ENCODE measurements at places on chromosomes 11 and 22. TPM values are rescaled to one million over a fixed set of nuclear protein-coding genes. Genes with fewer than 3 reads are reported as not detected.

- no peak for DNase-seq
Observed at GRCh38 chr11:71251761-71252268, 562 bp downstream of the SHANK2 start.

DNA sequence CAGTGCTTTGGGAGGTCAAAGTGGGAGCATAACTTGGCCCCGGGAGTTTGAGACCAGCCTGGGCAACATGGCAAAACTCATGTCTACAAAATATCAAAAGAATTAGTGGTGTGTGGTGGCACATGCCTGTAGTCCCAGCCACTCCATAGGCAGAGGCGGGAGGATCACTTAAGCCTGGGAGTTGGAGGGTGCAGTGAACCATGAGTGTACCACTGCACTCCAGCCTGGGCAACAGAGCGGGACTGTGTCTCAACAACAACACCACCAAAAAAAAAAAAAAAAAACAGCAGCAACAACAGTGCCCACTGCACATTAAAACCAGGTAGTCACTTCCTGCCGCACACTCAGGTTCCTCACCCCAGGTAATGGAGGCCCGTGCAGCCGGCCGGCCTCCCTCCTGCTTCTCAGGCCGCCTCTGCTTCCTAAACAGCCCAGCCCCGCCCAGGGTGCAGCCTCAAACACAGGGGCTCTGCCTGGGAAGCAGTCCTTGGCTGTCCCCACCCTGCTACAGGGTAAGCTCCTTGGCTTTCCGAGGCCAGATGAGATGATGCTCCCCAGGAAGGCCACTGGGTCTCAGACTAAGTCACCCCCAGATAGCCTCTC, 318.3 kb downstream of the SHANK2 start:
- DNase-seq = no peak

RIN1 gene
- 55.0 TPM for total RNA-seq

OR51B4 gene
- not detected for total RNA-seq

RASD2 gene
- not detected for total RNA-seq
